ENCODE measurements at places on chromosomes 11 and 22.
A peak's percentile ranks its signal among the peaks of the same experiment; 100 is the strongest.

DNA sequence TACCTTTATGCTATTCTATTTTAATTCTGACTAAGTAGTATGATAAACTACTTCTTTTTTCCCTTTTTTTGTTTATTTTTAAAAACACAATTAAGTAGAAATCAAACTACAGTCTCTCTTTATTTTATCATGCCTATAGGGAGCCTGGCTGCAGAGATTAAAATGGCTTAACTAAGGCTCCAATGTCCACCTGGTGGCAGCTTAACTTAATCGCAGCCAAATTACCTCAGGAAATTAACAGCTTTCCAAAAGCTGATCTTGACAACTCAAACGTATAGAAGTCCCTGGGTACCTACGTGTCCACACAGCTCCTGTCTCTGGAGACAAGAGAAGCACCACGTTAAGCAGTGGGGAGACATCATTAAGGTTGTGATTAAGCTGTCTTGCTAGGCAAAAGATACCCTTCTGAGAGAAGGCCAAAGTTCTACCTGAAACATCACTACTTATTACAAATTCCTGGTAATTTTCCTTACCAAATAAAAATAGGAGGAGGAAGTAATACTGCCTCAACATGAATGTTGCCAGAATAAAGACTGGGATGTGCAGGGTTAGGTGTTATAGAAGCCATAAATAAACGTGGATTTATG is 63.2 kb upstream of the SNX19 start:
- DNase-seq, result no peak

DNA sequence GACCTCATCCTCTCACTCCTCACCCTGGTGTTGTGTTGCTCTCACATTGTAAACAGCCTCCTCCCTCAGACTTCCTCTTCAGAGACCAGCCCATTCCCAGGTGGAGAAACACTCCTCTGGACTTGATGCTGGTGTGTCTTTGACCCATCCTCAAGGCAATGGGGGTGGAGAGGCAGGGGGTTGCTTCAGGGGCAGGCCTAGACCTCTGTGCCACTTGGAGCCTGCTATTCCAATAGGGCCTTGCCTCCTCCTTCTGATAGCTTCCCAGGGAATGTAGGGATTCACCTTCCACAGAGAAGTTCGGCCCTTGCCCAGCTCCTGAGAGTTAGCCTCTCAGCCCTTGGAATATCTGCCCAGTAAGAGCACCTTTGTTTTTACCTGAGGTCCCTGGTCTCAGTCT is 606.6 kb upstream of the CADM1 start:
- DNase-seq, result no peak

DNA sequence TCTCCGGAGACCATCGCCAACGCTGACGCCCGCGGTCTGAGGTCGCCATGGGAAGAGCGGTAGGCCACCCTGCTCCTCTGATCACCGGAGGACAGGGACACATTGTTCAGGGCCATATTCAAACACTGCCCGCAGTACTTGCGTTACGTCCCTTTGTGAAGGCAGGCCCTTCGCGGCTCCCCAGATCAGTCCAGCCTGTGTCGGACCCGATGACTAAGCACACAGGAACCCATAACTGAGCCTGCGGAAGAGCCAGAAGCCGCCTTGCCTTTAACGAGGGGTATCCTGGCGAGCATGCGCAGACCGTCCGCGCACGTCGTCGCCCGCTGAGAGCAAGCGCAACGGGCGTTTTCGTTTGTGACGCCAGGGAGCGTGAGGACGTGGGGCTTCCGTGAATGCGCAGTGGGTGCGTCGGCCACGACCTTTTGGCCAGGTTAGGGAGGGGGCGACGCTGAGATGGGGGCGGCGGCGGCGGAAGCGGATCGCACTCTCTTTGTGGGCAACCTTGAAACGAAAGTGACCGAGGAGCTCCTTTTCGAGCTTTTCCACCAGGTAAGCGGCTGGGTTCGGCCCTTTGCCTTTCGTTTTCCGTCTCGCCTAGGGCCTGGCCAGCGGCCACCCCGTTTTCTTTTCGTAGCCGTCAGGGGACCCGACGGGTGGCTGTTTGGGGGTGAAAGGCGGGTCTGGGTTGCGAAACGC is at the start of the genes C11orf71 and RBM7:
C11orf71 (minus strand) TSS at position 296 of the 699 bp plus-strand sequence; CDS start at position 116, 180 bp downstream.
RBM7 (plus strand) TSS at position 451 of the 699 bp plus-strand sequence; CDS start at position 457, 6 bp downstream.
- DNase-seq, result peak; percentile 85

GRCh38 chr22:37654563-37655251 is 3.8 kb upstream of the PDXP start:
- no peak for DNase-seq

DNA sequence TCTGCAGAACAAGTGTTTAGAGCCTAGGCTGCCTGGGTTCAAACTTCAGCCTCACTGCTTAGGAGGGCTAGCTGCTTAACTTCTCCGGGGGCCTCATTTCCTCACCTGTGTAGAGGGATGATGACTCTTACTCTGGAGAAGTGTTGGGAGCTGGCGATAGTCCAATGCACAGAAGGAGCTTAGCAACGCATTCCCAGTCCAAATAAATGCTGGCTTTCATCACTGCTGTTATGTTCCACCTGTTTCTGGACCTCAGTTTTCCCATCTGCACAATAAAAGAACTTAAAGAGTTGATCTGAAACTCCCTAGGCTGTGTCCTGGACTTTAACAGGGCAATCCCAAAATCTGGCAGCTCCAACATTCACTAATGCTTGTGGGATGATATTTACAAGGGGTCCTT is 337.8 kb downstream of the MIAT start:
- no peak for DNase-seq

- DNase-seq, result no peak
Measured at GRCh38 chr11:78038697-78039313, 15.7 kb upstream of the KCTD14 start.

DNA sequence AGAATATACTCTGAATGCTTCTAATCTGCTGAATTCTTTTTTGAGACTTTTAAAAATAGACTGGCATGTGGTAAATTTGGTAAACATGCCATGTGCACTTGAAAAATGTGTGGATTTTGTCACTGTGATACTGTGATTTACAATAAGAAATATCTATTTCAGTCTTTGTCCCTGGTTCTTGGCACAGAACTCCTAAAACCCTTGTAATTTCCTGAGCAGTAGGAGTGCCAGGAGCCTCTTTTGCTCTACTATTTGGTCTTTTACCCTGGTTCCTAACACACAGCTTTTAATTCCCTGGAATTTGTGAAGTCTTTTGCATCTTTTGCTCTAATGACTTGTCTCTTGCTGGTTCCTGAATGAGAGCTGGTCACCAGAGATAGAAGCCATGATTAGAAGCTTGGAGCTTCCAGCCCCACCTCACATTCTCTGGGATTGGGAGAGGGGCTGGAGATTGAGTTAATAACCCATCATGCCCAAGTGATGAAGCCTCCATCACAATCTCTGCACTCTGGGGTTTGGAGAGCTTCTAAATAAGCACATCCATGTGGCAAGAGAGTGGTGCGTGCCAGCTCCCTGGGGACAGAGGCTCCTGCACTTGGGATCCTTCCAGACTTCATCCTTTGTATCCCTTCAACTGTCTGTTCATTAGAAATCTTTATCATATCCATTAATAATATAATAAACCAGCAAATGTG is 27.2 kb upstream of the SYT13 start:
- DNase-seq, result no peak

DNA sequence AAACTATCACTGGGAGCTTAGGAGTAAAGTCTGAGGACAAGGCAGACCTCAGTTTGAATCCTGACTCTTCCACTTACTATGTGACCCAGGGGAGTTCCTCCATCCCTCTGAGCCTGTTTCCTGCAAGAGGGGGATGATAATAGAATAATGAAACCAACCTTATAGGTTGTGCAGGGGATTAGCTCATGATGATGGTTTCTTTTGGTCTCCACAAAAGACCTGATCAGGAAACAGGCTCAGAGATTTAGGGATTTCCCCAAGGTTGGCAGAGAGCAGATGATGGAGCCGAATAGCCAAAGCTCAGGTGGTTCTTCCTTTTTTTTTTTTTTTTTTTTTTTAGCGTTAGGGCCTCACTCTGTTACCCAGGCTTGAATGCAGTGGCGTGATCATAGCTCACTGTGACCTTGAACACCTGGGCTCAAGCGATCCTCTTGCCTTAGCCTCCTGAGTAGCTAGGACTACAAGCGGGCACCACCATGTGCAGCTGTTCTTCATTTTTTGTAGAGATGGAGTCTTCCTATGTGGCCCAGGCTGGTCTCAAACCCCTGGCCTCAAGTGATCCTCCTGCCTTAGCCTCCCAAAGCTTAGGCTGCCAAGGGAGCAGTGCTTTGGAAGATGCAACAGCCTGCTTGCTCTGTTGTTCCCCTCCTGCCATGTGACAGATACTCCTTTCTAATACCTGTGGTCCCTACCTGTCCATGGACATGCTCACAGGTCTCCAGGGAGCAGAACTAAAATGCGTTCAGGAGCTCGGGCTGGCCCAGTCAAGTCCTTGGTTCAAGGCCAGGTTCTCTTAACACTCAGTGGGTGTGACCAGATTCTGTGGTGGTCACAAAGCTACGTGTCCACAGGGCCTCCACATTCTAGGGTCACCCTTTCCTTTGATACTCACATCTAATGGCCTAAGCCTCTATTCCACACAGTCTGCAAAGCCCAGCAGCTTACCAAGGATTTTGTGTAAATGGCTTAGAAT is 22.3 kb downstream of the PATZ1 start:
- DNase-seq, result no peak

All from NCI-H2029 treated with DMSO at 0.1 percent for 48 hours (cell line).